ENCODE measurements at places on chromosomes 1 and 21.

DNA sequence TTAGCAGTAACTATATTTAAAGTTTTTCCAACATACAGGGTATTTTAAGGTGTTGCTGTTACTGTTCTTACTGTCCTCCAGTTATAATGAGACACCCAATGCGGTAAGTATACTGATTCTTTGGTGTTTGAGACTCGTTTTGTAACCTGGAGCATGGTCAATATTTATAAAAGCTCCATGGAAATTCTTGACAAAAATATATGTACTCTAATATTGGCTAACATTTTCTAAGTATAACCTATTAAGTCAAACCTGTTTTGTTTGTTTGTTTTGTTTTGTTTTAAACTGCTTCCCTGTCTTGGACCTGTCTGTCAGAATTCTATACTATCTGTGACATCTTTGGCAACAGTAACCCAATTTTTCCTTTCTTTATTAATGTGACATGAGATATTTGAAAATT lies 15.9 kb upstream of the CAP1 start:
- DNase-seq = no peak

DNA sequence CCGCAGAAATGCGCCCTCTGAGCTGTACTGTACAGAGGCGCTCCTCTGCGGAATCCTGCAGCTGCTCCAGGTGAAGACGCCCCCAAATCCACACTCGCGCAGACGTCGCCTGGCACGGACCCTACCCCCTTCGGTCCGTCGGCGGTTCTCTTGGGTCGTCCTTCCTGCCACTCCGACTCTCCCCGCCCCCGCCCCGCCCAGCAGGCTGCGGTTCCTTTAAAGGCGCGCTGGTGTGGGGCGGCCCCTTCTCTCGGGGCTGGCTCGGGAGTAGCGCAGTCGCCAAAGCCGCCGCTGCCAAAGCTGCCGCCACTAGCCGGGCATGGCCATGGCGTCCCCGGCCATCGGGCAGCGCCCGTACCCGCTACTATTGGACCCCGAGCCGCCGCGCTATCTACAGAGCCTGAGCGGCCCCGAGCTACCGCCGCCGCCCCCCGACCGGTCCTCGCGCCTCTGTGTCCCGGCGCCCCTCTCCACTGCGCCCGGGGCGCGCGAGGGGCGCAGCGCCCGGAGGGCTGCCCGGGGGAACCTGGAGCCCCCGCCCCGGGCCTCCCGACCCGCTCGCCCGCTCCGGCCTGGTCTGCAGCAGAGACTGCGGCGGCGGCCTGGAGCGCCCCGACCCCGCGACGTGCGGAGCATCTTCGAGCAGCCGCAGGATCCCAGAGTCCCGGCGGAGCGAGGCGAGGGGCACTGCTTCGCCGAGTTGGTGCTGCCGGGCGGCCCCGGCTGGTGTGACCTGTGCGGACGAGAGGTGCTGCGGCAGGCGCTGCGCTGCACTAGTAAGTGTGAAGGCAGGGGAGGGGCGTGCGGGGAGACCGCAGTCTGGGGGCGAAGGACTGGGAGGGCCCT lies at the start of gene RASSF5:
Gene RASSF5 (plus strand): TSS at position 248 of the 846 bp plus-strand sequence. CDS start 72 bp downstream, at position 320.
- DNase-seq = peak; percentile 75

DNA sequence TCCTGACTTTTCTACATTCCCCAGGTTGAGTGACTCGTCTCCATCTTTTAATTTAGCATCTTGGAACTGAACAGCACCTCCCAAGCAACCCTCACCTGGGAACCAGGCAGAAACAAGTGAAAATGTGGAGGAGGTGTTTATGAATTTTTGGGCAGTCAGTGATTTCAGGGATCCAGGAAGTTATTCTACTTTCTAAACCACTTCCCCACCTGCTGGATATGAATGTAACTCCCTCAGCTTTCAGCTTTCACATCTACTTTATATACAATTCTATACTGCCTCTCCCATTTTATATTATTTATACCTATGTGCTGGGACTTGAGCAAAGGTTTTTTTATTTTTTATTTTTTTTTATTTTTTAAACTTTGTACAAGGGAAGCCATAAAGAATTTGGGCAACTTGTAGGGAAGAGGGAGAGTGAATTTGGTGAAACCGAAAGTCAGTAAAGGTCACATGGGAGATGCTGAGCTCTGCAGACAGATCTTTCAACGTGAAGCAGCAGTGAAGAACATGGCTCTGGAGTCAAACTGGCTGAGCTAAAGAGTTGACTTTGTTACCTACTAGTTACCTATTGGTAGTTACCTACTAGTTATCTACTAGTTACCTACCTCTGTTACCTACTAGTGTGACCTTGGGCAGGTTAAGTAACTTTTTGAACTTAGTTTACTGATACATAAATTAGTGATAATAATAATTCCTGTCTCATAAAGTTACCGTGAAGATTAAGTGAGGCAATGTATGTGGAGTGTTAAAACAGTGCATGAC lies 45.5 kb downstream of the DDR2 start:
- DNase-seq = no peak

DNA sequence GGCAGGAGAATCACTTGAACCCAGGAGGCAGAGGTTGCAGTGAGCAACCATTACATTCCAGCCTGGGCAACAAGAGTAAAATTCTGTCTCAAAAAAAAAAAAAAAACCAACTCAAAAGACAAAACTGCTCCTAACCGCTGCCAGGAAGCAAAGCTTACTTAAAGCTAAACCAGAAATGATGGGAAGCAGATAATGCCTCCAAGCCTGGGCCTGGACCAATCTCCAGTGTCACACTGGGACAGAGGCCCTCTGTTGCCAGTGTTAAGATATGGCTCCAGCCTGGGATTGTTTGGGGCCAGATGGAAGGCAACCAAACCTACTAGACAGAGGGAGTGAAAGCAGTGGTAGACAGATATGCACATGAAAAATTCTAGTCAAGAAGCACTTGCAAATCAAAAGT lies 36.9 kb downstream of the NSL1 start:
- no peak for DNase-seq

- DNase-seq = no peak
These were observed 5.0 kb downstream of the ADGRL2 start for GRCh38 chr1:81805537-81806431.

DNA sequence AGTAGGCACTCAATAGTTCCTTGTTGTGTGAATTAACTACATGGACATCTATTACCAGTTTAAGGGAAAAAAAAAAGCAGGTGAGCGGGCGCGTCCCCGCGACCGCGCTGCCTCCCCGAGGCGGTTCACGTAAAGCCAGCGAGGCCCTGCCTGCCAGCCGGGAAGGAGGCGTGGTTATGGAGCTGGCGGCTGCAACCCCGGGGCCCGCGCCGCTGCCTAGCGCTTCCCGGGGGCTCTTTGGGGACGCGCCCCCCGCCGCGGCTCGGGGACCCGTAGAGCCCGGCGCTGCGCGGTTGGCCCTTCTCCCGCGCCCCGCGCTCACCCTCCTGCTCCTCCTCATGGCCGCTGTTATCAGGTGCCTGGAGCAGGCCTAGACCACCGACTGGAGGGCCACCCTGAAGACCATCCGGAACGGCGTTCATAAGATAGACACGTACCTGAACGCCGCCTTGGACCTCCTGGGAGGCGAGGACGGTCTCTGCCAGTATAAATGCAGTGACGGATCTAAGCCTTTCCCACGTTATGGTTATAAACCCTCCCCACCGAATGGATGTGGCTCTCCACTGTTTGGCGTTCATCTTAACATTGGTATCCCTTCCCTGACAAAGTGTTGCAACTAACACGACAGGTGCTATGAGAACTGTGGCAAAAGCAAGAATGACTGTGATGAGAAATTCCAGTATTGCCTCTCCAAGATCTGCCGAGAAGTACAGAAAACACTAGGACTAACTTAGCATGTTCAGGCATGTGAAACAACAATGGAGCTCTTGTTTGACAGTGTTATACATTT lies 2.6 kb upstream of the CC2D1B start:
- DNase-seq = peak; percentile 77

- DNase-seq = no peak
These were observed 1.2 kb downstream of the GART start for GRCh38 chr21:33540711-33541104.

DNA sequence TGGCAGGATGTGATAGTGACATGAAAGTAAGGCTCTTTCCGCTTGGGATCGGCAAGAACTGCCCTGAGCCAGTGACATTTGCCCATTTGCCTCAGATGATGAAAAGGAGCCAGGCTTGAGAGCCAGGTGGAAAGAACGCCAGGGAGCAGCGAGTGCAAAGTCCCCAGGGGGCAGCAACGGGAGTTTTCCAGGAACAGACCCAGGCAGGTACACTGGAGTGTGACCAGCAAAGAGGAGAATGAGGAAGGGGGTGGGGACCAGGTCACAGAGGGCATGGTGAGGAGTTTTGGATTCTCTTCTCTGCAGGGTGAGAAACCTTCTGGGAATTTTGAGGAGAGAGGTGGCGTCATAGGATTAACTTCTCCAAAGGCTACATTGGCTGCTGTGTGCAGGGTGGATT lies 10.8 kb upstream of the ETS2 start:
- DNase-seq = no peak

DNA sequence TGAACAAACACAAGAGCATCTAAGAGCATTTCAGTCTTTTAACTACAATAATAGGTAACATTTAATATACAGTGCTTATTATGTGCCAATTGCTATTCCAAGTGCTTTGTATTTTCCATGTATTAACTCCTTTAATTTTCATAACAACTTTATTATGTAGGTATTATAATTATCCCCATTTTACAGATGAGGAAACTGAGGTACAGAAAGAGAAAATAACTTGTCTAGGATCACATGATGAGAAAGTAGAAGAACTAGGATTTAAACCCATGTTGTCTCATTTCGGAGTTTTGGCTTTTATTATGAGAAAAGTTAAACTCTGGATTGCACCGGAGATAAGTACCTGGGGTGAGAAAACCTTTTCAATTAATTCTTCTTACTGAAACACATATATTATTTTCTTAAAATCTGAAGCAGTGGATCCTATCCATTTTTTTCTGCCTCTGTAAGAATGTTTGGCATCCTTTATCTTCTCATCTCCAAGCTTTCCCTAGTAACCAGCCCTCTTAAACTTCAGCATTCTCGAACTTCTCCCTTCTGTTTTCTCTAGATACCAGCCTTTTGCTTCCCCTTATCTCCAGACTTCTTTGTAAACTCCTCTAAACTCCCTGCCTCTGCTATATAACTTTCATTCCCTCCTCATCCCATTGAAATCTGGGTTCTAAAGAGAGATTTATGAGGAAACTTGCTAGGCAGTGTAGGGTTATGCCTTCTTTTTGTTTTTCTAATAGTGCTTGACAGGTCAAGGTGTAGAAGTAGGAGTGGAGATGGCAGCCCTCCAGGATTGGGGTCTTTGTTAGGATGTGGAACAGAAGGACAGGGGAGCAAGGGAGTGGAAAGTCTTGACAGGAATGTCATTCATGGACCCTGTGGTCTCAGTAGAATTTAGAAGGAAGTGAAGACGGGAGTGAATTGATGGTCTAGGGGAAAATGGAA lies 28.3 kb downstream of the POU2F1 start:
- DNase-seq = no peak

DNA sequence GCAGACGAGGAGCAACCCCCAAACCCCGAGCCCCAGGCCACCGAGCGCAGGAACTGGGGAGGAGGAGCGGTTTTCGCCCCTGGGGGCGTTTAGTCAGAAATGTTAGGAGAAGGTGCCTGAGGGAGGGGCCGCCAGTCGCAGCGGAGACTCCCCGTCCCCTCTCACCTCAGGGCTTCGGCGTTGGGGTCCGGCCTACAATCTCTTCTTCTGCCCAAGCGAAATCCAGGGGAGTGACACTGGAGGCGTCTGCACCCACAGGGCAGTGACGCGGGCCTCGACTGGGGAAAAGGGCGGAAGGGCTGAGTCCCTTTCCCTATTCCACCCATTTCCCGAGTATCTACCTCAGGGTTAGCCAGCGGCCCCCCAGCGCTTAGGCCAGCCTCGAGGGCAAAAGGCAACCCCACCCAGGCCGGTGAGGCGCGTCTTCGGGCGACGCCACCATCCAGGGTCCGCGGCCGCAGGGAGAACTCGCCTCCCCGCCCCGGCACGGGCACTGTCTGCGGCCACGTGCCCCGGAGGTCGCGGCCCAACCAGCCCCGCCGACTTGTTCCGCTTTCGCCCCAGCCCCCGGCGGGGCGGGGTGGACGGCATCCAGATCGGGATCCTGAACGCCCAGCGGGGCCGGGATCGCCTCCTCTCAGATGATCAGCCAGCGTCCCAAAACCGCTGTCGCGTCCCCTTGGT lies 118.7 kb upstream of the BARHL2 start:
- peak; percentile 40 for DNase-seq

DNA sequence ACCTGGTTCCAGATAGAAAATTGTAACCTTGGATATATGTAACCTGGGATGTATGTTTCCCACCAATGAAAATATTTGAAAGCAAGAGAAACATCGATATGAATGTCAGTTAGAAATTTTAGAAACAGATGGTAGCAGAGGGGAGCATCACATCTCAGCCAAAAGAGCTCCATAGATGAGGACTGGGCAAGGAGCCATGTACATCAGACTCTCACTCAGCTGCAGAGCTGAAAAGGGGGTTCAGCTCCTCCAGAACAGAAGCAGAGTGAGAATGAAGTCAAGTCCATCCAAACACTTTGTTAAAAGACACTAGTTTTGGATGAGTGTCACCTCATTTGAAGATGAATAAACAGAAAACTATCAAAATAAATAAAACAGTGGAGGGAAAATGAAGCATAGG lies 202.4 kb downstream of the HMCN1 start:
- no peak for DNase-seq

DNA sequence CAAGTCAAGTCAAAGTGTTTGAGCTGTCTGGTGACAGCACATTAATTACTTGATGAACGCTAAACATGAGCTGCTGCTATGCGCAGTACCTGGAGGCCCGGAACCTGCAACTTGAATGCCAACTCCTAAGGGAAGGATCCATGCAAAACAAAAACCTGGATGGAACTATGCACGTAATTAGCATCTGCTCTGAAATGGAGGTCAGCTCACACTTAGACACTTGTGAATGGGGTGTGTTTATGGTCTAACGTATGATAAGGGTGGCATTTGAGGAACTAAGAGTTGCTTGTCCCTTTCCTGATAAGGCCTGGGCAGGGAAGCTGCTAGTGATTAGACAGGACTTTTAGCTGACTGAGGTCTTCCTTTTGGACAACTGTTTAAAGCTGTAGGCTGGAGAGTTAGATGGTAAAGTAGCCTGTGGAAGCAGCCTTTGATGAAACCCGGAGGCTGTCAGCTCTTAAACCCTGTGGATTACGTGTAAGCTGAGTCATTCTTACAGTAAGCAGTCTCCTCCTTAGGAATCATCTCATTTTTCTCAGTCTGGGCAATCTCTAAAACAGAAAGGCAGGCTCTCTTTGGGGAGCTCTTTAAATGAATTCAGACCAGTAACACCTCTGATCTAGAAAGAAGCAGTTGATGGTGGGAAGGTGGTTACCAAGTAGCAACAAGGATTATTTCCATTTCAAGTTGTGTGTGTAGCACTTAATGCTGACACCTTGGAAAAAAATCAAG lies 6.8 kb downstream of the TENT5C start:
- DNase-seq = no peak

GRCh38 chr1:87641996-87642395 lies 313.3 kb downstream of the LMO4 start:
- no peak for DNase-seq

- DNase-seq = no peak
These were observed 20.2 kb downstream of the PADI1 start for GRCh38 chr1:17225140-17225539.
